ENCODE measurements at places on chromosomes 3 and 15. TPM values are rescaled to one million over a fixed set of nuclear protein-coding genes. Genes with fewer than 3 reads are reported as not detected.

- DNase-seq = no peak
Measured at GRCh38 chr15:67931861-67932260, 92.0 kb upstream of the RNU6-1 start.

DNA sequence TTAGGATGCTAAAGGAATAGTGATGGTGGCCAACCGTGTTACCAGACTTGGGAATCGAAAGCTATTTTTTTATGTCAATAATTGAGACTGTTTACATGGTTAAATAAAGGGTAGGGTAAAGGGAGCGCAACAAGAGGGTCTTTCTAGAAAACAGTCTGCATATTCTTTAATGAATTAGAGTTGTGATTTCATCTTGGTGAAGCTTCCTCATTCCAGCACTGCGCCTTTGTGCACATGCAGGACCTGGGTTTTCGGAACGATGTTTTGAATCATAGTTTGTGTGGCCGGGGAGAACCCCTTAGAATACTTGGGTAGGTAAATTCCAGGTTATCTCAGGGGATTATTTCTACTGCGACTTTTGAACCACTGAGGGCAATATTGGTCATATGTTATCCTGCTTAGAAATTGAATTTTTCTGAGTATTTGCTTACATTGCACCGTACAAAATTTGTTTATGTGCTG is 1.3 kb downstream of the PIK3CA start:
- DNase-seq = no peak

DNA sequence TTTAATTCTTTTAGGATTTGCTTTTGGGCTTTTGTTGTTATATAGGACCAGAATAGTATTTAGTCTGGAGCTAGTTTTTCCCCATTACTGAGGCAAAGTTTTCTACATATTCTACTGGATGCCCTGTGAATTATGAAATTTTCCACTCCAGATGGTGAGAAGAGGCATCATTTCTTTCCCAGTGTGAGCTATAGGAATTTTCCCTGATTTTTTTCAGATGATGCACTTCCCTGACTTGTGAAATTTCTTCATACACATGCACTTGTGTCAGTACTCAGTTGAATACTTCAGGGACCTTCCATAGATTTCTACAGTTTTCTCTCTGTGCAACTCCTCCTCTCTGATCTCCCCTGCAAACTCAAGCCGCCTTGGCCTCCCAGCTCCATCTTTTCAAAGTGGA is 73.7 kb upstream of the SLCO2A1 start:
- DNase-seq = no peak

DNA sequence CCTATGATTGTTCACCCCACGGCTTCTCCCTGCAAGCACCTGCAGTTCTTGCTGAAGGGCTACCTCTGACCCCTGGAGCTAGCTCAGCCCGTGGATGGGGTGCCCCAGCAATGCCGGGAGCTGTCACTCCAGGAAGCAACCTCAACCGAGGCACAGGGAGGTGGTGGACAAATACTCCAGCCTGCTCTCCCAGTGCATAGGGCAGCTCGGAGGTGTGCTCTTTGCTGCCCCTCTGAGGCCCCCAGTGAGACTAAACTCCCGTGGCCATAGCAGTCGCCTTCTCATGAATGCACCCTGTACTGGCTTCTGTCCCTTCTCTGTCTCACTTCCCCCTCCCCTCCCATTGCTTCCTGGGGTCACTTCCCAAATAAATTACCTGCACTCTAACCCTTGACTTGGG is 48.5 kb downstream of the LINGO1 start:
- DNase-seq = no peak

The ZNF502 gene
- total RNA-seq = 7.0 TPM

The ADIPOQ gene
- total RNA-seq = not detected

The HESX1 gene
- not detected for total RNA-seq

Measured in natural killer cell (primary cell).